Prostate gland (tissue), 2 donors: ENCODE measurements at places on chromosomes 11 and 22. TPM values are rescaled to one million over a fixed set of nuclear protein-coding genes. Genes with fewer than 3 reads are reported as not detected.

- no peaks in the 10 kb centered on the region for H3K36me3 ChIP-seq
- H3K27me3 ChIP-seq = no peaks in the 10 kb centered on the region
- no peak overlapping the region for H3K27ac ChIP-seq
Observed at GRCh38 chr11:103322821-103323220, 213.6 kb downstream of the DYNC2H1 start.

DNA sequence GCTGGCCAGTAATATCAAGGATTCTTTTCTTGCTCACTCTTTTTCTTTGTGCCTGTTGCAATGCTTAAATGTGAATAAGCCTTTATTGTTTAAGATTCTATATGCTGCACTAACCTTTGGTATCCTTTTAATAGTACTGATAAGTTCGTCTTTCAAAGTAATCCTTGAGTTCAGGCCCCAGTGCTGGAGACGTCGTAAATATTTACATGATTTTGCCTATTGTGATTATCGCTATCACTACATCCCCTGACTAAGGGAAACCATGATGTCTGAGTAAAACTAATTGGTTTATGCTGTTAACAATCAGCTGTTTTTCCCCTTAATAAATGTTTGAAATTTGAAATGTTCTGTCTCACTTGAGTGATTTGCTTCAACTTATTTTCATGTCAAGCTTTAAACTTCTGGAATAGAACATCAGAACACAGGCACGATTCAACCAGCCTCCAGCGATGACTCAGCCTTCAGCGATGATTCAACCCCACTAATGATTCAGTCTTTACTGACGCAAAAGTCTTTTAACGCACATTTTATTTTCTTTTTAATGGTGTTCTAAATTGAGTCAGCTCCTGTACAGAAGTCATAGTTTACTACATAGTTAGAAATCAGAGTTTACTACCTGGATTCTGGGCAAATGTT, 3.9 kb downstream of the HTATIP2 start:
- H3K4me1 ChIP-seq = no peaks in the 10 kb centered on the region
- no peak overlapping the region for H3K4me3 ChIP-seq
- no peaks in the 10 kb centered on the region for H3K36me3 ChIP-seq
- no peak overlapping the region for H3K27ac ChIP-seq

The OR51B5 gene
- total RNA-seq = 2.5 TPM

DNA sequence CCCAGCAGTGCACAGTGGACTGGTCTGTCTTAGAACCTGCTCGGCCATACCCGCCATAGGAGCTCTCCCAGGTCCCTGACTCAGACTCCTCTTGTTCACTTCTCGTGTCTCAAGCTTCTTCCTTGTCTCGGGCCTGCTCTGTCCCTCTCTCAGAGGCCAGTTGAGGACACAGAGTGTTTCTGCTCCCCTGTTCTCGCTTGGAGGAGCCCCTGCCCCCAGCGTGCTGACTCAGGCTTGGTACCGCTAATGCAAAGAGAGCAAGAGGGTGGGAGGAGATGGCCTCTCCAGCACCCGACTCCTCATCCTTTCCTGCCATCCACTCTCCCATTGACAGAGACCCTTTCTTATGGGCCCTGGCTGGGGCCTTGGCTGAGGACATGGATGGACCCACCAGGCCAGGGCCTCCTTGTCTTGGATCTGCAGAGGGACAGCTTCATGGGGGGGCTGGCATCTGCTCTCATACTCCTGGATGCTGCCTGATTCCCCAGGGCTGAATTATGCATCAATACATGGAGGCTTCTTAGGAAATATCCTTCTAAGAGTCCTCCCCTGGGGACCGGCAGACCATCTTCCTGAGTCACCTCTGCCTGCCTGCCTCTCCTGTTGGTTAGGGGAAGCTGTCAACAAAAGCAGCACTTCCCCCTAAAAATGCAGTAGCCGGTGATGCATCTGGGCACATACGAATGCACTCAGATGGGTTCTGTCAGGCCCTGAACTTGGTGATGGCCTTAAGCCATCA, 15.9 kb downstream of the TSPAN18 start:
- no peak overlapping the region for H3K27ac ChIP-seq
- no peak overlapping the region for H3K4me3 ChIP-seq
- no peak for DNase-seq
- H3K36me3 ChIP-seq = no peaks in the 10 kb centered on the region
- H3K27me3 ChIP-seq = no peaks in the 10 kb centered on the region

- no peak overlapping the region for H3K27ac ChIP-seq
- H3K36me3 ChIP-seq = peaks cover 20% of the 10 kb centered on the region
- no peak for DNase-seq
- H3K27me3 ChIP-seq = no peaks in the 10 kb centered on the region
- H3K4me3 ChIP-seq = no peak overlapping the region
- no peaks in the 10 kb centered on the region for H3K4me1 ChIP-seq
Observed at GRCh38 chr11:71488681-71489270, 35.8 kb downstream of the NADSYN1 start.

GRCh38 chr22:19889951-19890350, 35.3 kb upstream of the GNB1L start:
- DNase-seq = no peak
- H3K36me3 ChIP-seq = no peaks in the 10 kb centered on the region
- H3K27ac ChIP-seq = no peak overlapping the region
- H3K27me3 ChIP-seq = no peaks in the 10 kb centered on the region

- H3K27me3 ChIP-seq = no peaks in the 10 kb centered on the region
- H3K36me3 ChIP-seq = no peaks in the 10 kb centered on the region
- no peak overlapping the region for H3K4me3 ChIP-seq
- no peaks in the 10 kb centered on the region for H3K4me1 ChIP-seq
Observed at GRCh38 chr11:43212279-43212678, 99.5 kb upstream of the API5 start.

DNA sequence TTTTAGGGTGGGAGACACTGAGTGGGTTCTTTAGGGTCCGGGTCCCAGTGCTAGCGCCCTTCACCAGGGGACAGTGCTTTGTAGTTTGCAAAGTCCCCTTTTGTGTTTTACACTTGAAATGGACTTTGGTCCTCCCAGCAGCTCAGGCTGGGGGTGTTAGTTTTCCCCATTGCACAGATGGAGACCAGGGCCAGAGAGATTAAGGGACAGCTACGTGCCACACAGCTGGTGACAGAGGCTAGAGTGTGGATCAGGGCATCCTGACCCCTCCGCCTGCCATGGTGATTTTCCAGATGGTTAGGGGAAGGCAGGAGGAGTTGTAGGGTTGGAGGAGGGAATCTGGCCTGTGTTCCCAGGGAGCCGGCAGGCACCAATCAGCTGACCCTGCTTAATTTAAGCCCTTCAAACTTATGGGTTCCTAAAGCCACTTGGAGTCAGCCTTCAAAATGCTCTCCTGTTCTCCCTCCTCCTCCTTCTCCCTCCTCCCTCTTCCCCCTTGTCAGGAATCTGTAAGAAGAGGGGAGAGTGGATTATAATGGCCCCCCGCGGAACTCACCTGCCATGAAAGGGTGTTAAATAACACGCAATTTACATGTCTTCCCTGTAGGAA, 22.5 kb upstream of the MPPED1 start:
- no peak overlapping the region for H3K4me3 ChIP-seq
- DNase-seq = no peak
- H3K4me1 ChIP-seq = no peaks in the 10 kb centered on the region

GRCh38 chr11:116657842-116658825, 114.7 kb downstream of the BUD13 start:
- H3K36me3 ChIP-seq = no peaks in the 10 kb centered on the region
- H3K27me3 ChIP-seq = no peaks in the 10 kb centered on the region
- no peak overlapping the region for H3K4me3 ChIP-seq
- H3K27ac ChIP-seq = no peak overlapping the region
- no peak for DNase-seq

- no peak overlapping the region for H3K27ac ChIP-seq
- peaks cover 27% of the 10 kb centered on the region for H3K36me3 ChIP-seq
- H3K4me1 ChIP-seq = peaks cover 22% of the 10 kb centered on the region
- no peak for DNase-seq
- no peak overlapping the region for H3K4me3 ChIP-seq
- no peaks in the 10 kb centered on the region for H3K27me3 ChIP-seq
Observed at GRCh38 chr11:67280341-67280787, 8.7 kb upstream of the ANKRD13D start.

The FDX1 gene
- 12.8 TPM for total RNA-seq

DNA sequence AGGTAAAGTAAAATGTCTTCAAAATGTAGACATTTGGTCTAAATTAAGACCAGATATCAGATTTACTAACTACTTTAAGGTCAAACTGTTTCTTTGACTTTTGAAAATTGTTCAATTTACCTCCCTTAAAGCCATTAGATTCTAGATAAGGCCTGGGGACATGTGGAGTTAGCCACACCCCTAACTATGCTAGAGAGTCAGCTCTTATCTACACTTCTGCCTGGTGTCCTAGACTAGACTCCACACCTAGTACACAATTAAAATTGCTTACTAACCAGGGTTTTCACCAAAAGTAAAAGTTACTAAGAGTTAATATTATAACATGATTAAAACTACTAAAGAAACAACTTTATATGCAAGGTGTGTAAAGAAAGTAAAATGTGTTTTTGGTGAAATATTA, 43.6 kb upstream of the DBX1 start:
- no peak overlapping the region for H3K4me3 ChIP-seq
- H3K4me1 ChIP-seq = no peaks in the 10 kb centered on the region
- no peaks in the 10 kb centered on the region for H3K36me3 ChIP-seq
- no peak overlapping the region for H3K27ac ChIP-seq

The MMP27 gene
- total RNA-seq = not detected

DNA sequence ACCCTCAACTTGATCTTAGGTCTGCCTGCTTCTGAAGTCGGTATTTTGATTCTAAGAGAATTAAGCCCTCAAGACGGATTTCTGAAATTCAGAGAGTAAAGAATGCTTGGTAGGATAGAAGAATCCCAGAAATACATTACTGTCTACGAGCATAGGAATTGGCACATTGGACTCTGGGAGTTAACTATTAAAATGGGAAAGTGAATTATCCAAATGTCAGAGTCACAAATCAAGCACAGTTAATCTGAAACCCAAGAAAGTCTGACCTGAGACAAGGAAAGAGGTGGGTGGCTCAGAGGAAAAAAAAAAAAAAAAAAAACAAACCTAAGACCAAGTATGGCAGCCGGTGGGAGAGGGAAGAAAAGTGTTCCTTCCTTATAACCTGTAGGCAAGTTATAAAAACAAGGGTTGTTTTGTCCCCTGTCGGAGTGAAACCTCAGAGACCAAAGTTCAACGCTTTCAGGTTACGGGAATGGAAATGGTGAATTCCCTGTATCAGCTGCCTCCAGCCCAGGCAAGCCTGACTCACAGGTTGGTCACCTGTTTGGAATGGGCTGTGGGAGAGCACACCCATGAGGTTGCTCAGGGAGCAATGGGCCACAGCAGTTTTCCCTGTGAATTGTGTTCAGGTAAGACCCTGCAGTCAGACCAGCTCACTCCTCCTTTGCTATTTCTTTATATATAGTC, 139.0 kb downstream of the ETS1 start:
- H3K27me3 ChIP-seq = no peaks in the 10 kb centered on the region
- no peak overlapping the region for H3K4me3 ChIP-seq
- H3K4me1 ChIP-seq = peaks cover 4% of the 10 kb centered on the region
- no peak overlapping the region for H3K27ac ChIP-seq

DNA sequence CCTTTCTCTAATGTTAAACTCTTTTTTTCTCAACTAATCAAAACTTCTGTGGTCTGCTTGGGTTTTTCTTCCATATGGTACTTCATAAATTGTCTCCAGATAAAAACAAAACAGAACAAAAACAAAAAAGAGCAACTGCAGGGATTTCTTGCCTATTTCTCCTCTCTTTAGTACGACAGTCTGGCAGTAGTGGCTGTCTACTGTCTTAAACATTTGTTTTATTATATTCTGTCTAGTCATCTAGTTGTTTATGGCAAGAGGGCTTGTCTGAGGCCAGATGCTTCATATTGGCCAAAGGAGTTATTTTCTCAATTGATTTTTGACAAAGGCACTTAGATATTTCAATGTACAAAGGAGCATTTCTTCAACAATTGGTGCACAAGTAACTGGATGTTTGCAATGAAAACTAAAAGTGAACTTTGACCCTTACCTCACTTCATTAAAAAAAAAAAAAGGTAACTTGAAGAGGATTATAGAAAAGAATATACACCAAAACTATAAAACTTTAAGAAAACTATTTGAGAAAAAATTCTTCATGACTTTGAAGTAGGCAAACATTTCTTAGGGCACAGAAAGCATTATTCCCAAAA, 404.2 kb downstream of the LUZP2 start:
- DNase-seq = no peak
- H3K36me3 ChIP-seq = no peaks in the 10 kb centered on the region
- H3K4me1 ChIP-seq = no peaks in the 10 kb centered on the region
- H3K4me3 ChIP-seq = no peak overlapping the region
- H3K27me3 ChIP-seq = no peaks in the 10 kb centered on the region
- no peak overlapping the region for H3K27ac ChIP-seq
